ENCODE measurements at places on chromosomes 6 and 20.

GRCh38 chr20:9949563-9949962, 85.2 kb upstream of the ANKEF1 start:
- DNase-seq: no peak

- DNase-seq: peak; percentile 23
Observed at GRCh38 chr6:1670711-1671462, 61.2 kb downstream of the FOXC1 start.

DNA sequence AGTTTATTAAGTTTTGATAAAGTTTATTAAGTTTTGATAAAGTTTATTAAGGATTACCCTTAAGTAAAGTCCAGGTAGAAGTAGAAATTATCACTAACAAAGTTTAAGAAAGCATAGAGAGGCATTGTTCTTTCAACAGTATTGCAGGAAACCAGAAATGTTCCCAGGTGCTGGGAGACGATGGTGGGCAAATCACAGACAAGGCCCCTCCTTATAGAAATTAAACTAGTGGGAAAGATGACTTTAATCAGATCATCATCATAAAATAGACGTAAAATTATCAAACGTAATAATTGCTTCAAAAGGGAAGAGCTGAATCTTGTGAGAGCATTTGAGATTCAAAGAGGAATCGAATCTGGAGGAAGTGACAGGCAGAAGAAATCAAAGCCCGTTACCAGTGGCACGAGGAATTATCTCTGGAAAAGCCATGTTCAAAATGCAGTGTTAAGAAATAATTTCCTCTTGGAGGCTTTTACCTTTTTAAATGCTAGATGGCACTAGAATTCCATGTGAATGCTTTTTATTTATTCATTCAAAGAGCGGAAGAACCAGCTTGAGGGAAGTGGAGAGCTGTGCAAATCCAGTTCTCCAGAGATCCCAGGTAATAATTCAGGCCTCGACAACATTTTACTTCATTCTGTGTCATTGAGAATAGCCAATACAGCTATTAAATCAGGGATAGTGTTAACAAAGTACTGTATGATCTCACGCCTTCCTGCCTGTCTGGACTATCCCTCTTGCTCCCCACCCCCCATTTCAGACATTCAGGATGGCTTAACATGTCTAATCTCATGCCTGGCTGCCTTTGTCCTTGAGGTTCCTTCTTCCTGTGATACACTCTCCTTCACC, 1.0 kb upstream of the APMAP start:
- DNase-seq: peak; percentile 23

DNA sequence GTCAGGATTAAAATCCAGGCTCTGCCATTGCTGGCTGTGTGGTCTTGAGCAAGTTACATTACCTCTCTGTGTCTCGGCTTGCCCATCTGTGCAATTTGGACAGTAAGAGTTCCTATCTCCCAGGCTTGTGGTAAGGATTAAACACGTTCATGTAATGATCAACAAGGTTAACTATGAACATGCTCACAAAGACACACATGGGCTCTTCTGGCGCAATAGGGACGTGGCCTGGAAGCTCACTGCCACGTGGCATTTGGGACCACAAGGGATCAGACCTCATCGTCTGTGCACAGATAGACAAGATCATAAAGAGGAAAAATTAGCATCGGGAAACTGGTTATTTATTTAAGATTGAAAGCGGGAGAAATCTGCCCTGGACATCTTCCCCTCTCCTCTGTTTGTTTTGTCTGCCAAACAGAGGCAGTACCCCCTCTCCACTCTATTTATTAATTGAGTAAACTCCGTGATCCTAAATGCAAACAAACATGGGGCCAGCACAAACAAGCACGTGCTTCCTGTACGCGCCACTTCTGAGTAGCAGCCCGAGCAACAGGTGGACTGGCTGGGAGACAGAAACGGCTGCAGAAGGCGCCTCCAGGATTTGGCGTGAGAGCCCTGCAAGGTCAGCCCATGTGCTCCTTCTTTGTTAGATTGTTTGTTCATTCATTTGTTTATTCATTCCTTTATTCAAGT, 95.0 kb downstream of the CDH26 start:
- no peak for DNase-seq

DNA sequence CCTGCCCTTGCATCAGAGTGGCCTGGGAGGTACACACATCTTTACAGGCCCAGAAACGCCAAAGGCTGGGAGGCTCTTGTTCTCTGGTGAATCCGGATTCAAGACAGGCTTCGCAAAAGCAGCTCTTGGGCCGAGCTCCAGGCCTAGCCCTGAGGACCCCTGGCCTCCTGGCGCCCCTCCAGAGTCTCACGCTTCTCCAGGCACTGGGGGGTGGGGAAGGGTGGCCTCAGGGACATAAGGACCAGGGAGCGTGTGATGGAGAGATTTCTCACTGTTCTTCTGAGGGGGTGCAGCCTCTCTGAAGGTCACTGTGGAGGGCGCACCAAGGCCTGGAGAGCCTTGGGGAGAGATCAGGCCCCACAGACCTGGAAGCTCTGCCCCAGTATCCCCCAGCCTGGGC, 349.2 kb downstream of the ZFAND3 start:
- DNase-seq: no peak

DNA sequence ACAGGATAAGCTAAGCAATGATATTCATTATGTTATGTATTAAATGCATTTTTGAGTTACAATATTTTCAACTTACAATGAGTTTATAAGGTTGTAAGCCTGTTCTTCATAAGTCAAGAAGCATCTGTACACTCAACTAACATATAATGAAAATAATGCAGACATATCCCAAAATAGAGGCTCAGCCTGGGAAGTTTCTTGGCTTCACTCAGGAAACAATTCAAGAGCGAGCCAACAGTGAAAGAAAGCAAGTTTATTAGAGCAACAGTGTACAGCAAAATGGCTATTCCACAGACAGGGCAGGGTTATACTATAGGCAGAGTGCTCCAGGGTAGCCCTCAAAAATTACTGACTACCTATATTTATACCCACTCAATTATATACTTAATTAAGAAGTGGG, 1581.8 kb downstream of the HACE1 start:
- DNase-seq: no peak

DNA sequence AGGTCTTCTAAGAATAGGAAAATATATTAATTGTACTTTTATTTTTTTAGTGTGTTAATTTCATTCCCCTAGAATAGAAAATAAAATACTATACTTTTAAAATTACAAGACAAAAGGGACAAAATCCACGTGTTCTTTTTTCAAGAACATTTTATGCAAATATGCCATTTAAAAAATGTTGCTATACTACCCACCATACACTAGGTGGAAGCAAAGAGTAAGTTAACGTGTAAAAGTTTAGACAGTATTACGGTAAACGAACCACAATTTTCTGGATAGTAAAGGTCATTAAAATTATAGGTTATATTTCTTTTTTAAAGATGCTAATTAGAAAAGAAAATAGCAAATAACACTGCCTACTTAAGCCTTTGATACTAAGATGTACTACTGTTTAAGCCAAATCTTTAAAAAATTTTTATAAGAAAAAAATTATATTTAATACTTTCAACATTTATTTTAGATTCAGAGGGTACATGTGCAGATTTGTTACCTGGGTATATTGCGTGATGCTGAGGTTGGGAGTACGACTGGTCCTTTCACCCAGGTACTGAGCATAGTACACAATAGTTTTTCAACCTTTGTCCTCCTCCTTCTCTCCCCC, 287.6 kb downstream of the PHF3 start:
- DNase-seq: peak; percentile 35

DNA sequence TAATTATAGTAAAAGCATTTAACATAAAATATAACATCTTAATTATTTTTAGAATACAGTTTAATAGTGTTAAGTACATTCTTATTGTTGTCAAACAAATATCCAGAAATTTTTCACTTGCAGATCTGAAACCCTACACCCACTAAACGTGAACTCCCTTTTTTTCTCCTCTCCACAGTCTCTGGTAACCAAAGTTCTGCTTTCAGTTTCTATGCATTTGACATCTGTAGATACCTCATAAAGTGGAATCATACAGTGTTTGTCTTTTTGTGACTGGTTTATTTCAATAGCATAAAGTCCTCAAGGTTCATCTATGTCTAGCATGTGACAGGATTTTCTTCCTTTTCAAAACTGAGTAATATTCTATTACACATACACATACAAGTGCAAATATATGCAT, 286.3 kb downstream of the BTBD3 start:
- no peak for DNase-seq

DNA sequence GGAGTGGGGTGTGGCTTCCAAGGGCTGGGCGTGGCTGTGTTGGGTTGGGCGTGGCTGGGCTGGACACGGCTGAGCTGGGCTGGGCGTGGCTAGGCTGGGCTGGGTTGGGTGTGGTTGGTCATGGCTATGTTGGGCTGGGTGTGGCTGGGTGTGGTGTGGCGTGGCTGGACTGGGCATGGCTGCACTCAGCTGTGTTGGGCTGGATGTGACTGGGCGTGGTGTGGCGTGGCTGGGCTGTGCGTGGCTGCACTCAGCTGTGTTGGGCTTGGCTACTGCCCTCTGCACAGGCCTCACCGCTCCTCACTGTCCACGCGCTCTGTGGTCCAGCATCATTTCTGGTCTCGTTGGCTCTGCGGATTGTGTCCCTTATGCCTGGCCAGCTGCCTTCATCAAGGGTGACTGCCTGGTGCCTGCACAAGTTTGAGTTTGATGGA, 43.5 kb upstream of the SLCO4A1 start:
- DNase-seq: no peak
